CD4-positive, alpha-beta T cell treated with Interleukin-15 for 1 hour (primary cell): ENCODE measurements at places on chromosomes 6 and 20.

DNA sequence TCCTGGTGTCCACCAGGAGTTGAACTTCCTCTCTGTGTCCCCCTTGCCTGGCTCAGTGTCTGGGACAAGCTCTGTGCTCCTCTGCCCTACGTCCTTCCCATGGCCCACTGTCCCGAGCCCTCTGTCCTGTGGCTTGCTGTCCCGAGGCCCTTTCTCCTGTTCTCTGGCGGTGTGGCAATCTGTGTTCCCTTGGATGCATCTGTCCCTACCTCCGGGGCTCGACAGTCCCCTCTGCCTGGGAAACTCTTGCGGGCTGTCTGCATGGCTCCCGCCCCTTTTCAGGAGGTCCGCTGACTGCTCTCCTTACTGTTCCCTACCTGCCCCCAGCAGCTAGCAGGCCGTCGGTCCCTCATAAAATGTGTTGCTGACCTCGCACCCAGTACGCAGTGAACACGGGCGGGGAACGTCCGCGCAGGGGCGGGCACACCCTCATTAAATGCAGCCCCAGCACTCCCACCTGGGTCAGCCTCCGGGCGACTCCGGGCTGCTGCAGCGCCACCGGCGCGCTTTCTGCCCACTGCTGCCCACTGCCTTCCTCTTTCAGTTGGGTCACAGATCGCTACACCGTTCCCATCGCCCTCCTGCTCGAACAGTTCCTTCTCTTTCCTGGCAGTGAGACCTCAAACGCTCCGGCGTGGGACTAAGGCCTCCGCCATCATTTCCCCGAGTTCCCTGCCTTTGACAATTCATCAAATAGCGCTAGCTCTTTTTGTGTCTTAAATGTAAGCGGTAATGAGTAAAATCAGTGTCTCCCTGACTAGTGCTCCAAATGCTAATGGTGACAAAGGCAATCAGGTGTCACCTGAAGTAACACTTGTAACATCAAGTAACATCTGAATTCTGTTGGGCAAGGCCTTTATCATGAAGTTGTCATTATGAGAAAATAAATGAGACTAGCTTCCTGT lies 60.5 kb downstream of the RSPH3 start:
- DNase-seq = no peak

DNA sequence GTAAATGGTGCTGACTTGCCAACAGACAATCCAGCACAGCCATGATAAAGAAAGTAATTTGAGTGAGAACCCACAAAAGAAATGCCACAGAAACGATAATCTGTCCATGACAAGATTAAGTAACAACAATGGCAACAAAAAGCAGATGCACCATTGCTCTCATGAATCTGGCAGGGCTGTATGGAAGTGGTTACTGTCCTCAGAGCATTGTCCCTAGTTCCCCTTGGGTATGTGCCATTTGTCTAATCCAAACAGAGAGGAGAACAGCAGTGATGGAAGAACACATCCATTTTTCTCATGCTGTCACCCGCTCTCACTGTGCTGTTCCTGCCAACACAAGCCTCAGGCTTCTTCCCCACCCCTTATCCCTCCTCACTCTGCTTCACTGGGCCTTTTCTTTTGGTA lies 65.8 kb downstream of the REV3L start:
- no peak for DNase-seq

DNA sequence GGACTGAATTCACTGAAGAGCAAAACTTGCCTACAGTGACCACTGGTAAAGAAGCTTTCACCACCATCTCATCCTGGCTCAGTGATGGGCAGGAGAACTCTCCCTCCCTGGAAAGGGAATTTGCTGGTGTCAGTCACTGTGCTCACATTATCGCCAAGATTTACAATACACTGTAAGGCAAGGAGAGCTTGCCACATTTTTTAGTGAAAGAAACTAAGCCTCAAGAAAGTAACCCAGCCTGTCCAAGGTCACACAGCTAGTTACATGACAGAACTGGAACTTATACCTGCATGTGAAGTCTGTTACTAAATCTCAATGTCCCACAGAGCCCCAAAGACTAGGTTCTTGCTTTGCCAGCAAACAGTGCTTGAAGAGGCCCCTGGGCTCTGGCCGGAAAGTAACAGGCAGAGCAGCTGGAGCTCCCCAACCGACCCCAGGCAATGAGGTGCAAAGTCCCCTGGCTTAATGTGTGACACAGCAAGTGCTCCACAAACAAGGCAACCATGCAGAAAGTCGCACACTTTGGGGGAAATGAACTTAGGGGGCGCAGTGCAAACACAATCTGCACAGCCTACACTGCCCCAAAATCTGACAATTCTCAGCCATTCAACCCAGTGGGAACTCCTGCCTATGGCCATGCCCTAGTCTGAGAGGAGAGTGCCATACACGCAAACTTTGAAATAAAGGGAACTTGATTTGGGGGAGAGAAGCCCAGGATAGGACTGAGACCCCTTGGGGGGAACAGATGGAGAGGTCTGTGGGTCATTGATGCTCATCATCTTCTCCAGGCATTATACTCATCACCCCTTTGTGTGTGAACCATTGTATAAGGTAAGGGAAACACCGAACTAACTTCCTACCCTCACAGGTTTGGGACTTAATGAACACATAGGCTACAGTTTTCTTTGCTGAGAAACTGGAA lies 1.9 kb downstream of the BCL2L1 start:
- peak; percentile 27 for DNase-seq

- no peak for DNase-seq
Measured at GRCh38 chr6:16639684-16640480, 121.4 kb downstream of the ATXN1 start.

- peak; percentile 65 for DNase-seq
Measured at GRCh38 chr6:10510592-10511367, 10.4 kb upstream of the GCNT2 start.

- peak; percentile 42 for DNase-seq
Measured at GRCh38 chr6:157597461-157598312, 216.7 kb downstream of the ZDHHC14 start.

- no peak for DNase-seq
Measured at GRCh38 chr20:14568225-14568624, 230.8 kb upstream of the FLRT3 start.
